ENCODE measurements at places on chromosomes 5 and 9.
A peak's percentile ranks its signal among the peaks of the same experiment; 100 is the strongest.

DNA sequence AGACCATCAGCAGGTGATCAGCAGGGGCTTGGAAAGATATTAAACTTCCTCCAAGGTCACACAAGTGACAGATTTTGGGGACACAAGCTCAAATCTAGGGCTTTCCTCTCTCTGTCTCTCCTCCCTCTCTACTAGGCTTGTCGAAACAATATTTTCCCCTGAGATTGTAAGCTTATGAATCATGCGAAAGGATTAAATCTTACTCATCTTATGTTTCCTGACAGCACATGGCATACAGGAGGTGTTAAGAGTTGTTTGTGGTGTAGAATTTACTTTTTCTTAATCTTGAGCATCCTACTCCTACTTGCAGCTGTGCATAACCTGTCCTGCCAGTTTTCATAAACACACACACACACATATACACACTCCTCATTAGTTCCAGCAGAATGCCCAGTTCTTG is 186.3 kb downstream of the MARCHF11 start:
- DNase-seq = peak; percentile 57

GRCh38 chr5:39420482-39421145 is 4.2 kb downstream of the DAB2 start:
- peak; percentile 94 for DNase-seq

GRCh38 chr5:11547730-11548129 is 356.5 kb downstream of the CTNND2 start:
- DNase-seq = no peak

DNA sequence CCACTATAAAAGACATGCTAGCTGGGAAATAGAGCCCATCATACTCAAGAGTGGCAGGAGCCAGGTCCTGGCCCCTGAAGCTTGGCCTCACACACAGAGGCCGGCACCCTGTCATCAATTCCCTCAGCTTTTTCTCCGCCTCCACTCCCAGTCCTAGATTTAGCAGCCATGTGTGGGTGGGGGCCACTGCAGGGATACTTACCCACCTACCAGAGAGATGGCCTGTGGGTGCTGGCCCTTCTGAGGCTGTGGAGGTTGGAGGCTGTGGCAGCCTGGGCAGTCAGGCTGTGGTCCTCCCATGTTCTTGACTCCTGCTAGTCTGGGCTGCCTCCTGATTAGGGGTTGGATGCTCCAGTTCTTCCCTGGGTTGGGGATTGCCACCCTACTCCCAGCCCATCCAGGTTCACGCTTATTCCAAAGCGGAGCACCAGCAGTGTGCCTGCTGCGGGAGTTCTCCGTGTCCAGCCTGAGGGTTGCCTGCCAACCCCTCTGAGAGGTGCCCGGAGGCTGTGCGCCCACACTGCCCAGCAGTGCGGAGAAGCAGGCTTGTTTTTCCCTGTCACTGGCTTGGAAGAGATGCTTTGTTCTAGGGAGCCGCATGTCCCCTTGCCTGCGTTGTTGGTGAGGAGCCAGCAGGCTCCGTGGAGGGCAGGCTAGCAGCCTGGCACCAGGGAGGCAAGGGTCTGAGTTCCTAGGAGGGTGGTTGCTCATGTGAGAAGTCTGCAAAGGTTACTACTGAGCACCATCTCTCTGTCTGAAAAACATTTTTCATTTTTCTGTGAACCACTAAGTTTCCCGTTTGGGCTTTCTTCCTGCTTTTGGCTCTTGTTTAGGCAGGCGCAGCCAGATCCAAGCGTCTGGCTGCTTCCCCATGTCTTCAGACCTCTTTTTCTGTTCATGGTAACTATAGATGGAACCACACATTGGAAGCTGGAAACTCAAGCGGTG is 7.5 kb downstream of the SLC22A5 start:
- no peak for DNase-seq

DNA sequence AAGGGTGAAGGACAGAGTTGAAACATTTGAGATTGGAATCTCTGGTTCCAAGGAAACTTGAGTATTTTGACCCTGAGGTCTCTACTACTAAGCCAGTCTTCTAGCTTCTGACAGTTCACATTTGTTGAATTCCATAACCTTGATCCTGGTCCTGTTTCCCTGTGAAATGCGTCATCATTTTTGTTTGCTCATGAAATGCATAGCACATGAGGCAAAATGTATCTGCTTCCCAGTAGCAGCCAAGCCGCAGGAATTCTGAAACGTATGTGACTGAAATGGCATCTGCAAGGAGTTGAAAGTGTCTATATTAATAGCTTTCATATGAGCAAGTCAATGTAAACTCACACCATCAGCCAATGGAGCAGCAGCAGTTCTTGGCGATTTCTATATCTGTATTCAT is 307.9 kb downstream of the CSNK1G3 start:
- peak; percentile 99 for DNase-seq

- peak; percentile 59 for DNase-seq
These were observed 502.1 kb upstream of the PAPPA start for GRCh38 chr9:115651461-115651860.

- DNase-seq = no peak
These were observed 188.8 kb upstream of the GLRA1 start for GRCh38 chr5:152113401-152113800.
